Left lung (tissue), 14 donors: ENCODE measurements at places on chromosomes 1 and 21.

- DNase-seq = no peak
Observed at GRCh38 chr1:234659538-234659937, 49.6 kb upstream of the IRF2BP2 start.

GRCh38 chr1:18883636-18884418, 18.5 kb downstream of the ALDH4A1 start:
- DNase-seq = peak; percentile 51

GRCh38 chr1:12170263-12170671, 3.5 kb downstream of the TNFRSF1B start:
- DNase-seq = peak; percentile 32

DNA sequence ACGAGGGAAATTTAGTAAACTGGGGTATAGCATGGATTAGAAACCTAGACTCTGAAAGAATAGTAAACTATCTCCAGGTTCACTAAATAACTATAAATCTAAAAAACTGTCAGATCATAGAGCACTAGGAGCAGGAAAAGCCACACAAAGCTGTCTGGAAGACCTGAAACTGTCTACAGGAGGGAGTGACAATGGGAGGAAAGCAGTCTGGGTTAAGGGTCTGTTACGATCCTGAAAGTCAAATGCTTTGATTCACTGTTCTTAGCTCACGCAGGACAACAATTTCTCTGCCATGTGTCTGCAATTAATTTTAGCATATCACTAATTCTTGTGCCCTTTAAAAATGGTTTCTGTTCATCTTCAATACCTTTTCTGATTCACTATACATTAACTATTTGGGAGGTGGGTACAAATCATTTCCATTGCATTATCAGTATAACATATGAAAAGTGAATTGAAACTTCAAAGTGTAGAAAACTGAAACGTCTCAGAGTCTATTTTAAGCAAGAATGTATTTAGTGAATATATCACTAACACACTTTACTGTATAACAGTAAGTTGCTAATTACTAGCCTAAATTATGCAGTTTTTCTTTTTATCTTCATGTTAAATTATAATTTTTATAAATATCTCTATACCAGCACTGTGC, 18.4 kb downstream of the CEP170 start:
- DNase-seq = no peak
